ENCODE measurements at places on chromosomes 3 and 15.

DNA sequence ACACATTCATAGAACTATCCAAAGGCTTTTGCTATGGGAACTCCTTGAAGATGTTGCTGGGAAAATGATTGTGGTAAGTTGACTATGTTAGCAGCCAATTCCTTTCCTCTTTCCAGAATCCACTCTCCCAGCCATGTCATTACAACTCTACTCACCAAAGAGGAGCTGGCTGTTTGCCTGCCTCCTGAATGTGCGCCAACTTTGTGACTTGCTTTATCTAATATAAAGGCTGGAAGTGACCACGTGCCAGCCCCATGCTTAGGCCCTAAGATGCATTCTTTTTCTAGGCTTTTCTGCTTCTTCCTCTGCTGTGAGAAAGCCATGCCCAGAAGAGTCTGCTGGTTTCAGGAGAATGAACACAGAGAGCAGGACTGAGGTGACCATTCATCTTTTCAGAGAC lies 182.2 kb downstream of the GABRB3 start:
- DNase-seq = no peak

DNA sequence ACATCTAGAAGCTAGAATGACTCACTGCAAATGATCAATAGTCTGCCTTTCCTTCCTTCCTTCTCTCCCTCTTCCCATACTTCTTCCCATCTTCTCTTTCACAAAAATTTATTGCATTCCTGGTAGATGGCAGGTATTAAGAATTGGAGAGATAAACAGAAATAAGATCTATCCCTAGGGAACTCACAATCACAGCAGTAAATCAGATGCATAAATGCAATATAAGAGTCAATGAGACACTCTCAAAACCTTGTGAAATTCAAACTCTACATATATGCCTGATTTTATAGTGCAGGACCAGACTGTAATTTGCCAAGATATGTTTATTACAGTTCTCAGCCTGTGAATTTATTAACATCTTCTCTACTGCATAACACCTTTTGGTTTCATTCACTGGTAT lies 78.3 kb upstream of the ARL6 start:
- no peak for DNase-seq

- no peak for DNase-seq
Measured at GRCh38 chr3:117628823-117629291, 919.3 kb downstream of the TUSC7 start.

- DNase-seq = peak; percentile 94
Measured at GRCh38 chr3:48847053-48847503, 596 bp downstream of the PRKAR2A start.

DNA sequence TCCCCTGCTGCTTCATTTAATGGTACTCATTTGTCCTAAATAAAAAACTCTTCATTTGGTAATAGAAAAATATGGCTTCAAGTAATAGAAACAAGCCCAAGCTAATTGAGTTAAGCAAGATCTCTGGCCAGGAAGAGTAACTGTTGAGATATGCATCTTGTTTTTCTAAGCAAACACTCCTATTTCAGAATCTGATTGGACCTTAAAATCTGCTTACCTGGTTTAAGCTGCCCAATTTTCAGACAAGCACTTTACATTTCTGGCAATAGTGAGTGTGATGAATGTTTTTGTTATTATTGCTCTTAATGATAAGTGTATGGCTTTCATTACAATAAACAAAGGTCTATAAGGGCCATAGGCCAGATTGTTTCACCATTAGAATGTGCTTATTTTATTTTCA lies 86.2 kb downstream of the CMSS1 start:
- DNase-seq = no peak

DNA sequence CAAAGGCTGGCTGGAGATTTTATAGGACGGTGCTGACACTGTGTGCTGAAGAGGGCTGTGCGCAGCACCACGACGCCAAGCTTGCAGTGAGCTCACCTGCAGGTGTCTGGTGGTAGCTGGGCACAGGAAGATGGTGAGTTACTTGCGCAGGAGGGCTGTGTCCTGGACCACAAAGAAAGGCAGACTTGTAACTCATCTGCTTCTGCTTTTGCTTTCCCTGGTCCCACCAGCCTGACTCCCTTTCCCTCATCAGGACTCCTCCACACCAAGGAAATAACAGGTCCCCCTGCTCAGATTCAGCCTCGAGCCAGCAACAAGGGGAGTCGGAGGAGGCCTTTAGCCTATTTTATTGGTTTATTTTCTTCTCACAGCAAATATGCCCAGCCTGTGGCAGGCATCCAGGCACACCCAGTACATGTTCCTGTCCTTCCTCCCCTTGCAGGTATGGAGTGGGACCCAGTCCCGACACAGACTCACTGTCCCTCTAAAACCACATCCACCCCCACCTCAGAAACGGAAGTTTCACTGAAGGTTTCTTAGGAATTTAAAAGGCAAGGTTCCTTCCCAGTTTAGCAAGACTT lies 35.6 kb upstream of the FLNB start:
- DNase-seq = no peak

GRCh38 chr3:30602946-30603345 lies 3.5 kb upstream of the TGFBR2 start:
- no peak for DNase-seq
